NCI-H2029 (cell line): ENCODE measurements at places on chromosomes 3 and 15.

DNA sequence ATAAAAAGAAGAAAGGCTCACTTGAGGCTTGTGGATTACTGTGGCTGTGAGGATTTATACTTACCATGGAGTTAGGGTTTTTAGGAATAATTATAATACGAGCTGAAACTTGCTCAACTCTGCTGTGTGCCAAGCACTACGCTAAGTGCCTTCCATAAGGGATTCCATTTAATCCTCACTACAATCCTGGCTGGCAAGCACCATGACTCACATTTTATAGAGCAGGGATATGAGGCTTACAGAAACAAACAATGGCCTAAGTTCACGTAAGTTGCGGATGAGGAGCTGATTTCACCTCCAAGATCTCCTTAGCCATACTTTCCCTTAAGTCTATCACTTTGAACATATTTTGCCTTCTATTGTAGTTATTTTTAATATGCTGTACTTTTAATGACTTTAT lies 43.9 kb upstream of the ARL8B start:
- DNase-seq, result no peak

DNA sequence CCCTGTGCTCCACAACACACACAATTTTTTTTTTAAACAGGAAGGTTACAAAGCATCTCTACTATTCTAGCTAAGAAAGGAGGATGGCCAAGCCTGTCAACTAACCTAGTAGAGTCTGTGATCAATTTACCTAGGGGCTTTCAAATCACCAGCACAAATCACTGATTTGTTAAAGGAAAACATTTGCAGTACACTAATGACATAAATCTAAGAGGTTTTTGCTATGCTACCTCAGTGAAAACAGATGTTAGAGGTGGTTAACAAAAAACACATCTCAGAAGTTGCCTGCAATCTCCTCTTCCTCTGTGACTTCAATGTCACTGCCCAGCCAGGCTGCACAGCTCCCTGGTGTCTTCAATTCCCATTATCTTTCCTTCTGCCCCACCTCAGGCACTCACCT lies 72.0 kb downstream of the RAD18 start:
- no peak for DNase-seq

GRCh38 chr15:39828374-39828931 lies 45.8 kb upstream of the FSIP1 start:
- DNase-seq, result peak; percentile 27

- DNase-seq, result no peak
Measured at GRCh38 chr3:141405591-141405990, 37.3 kb downstream of the ZBTB38 start.

DNA sequence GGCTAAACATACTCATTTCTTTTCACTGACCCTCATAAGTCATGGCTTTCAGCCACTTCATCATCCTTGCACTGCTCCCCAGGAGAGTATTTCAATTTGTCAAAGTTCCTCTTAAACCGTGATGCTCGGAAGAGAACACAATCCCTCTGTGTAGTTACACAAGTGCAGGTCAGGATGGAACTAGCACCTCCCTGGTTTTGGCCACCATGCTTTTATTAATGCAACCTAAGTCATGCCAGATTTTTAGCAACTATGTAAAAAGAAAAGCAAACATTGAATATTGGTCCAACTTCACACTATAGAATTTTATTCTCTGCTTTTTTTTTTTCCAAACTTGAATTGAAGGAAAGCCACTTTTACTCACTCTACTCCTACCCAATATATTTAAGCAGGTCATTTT lies 45.2 kb downstream of the CNTN6 start:
- no peak for DNase-seq

- DNase-seq, result no peak
Measured at GRCh38 chr3:123547881-123548519, 36.9 kb downstream of the HACD2 start.

GRCh38 chr3:63895422-63896189 lies 16.6 kb downstream of the SCAANT1 start:
- DNase-seq, result no peak

- no peak for DNase-seq
Measured at GRCh38 chr3:118332699-118333098, 701.9 kb downstream of the IGSF11 start.

DNA sequence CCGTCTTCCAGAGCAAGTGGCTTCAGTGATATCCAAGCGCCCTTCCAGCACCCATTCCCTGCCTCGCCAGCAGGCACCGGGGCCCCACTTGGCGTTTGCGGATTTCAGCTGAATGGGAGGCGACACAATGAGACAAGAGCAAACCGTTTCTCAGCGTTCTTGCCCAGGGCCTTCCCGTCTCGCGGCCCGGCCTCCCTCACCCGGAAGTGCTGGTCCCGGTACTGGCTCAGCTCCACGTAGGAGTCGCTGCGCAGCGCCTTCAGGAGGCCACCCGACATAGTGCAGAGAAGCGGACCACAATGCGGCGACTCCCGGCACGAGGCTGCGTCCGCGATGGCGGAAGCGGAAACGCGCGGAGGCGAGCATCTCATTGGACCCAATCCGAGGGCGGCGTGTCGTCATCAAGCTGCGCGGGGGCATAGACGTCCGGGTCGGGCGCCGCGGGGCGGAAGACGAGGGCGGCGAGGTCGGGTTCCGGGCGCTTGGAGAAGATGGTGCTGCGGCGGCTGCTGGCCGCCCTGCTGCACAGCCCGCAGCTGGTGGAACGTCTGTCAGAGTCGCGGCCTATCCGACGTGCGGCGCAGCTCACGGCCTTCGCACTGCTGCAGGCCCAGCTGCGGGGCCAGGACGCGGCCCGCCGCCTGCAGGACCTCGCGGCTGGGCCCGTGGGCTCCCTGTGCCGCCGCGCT lies at the start of gene NCBP2:
NCBP2 (minus strand) TSS at position 303 of the 689 bp plus-strand sequence; CDS start at position 278, 25 bp downstream.
- peak; percentile 97 for DNase-seq

DNA sequence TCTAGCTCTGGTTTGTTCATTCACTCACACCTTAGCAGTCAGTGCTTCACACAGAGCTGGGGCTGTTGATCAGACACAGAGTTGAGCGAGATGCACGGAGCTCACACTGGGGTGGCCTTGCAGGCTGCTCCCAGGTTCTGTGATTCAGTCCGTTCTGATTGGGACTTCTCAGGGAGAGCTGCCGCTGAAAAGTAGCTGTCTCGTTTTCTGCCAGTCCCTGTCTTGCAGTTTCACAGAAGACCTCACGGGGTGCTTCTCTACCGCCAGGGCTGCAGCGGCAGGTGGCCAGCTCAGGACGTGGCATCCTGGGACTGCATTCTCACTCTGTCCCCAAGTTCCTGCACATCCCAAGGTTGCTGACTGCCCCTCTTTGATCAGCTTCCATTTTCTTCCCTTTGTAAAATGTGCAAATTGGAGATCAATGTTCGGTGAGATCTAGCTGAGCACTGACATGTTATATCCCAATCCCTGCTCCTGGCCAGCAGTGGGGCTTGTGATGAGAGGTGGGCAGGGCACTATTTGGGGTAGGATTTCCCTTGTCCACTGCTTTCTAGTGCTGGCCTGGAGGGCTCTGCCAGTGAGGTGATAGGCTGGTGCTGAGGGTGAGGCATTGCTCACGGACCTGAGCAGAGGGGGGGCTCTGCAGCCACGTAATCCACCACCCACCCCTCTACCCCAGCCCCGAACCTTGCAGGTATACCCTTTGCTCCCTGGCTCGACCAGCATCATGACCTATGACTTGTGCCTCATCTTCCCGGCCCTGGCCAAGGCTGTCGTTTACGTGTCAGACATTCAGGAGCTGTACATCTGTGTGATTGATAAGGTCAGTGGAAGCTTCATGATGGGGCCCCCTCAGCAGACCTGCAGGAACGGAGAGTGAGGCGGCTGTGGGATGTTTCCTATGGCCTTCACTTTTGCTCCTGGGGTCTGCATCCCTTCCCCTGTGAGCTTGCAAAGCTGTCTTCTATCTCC lies 5.3 kb upstream of the TXNRD3 start:
- no peak for DNase-seq

DNA sequence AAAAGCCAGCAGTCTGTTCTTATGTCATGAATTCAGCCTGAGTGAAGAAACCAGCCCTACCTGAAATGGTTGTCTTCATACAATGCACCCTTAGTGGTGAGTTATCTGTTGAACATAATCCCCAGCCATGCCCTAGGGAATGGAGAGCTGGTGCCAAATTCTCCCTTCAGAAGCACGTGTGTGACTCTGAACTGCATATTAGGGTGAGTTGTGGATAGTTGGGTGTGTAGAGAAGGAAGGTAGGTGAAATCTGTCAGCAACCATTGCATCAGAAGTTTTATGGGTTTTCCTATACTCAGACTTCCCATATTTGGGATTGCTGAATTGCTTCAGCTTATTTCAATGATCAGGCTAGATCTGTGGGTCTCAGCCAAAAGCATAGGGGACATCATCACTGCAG lies 46.5 kb upstream of the TP63 start:
- no peak for DNase-seq

GRCh38 chr15:43249699-43250203 lies 17.0 kb downstream of the TGM5 start:
- no peak for DNase-seq

- no peak for DNase-seq
Measured at GRCh38 chr3:34024447-34025240, 226.2 kb downstream of the PDCD6IP start.

- no peak for DNase-seq
Measured at GRCh38 chr15:29570121-29570947, 251.9 kb downstream of the TJP1 start.

- DNase-seq, result no peak
Measured at GRCh38 chr3:113005611-113006010, 14.8 kb downstream of the GTPBP8 start.

DNA sequence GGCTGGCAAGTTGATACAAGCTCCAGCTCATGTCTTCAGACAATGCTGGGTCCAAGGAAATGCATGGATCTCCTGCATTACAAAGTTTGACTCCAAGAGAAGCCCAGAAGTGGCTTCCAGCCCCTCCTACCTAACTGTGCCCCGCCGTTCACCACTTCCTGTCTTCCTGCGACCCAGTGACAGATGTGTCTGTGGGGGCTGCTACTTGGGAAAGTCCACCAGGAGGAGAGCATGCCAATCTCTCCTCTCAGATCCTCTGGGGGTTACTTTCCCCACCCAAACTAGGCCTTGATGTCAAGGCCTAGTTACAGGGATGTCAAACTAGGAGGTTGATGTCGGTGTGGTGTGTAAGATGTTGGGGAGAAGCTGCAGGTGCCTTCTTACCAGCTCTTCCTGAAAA lies 133.6 kb upstream of the RASGRP1 start:
- DNase-seq, result no peak

- no peak for DNase-seq
Measured at GRCh38 chr3:50390508-50391224, 31.3 kb upstream of the TMEM115 start.

DNA sequence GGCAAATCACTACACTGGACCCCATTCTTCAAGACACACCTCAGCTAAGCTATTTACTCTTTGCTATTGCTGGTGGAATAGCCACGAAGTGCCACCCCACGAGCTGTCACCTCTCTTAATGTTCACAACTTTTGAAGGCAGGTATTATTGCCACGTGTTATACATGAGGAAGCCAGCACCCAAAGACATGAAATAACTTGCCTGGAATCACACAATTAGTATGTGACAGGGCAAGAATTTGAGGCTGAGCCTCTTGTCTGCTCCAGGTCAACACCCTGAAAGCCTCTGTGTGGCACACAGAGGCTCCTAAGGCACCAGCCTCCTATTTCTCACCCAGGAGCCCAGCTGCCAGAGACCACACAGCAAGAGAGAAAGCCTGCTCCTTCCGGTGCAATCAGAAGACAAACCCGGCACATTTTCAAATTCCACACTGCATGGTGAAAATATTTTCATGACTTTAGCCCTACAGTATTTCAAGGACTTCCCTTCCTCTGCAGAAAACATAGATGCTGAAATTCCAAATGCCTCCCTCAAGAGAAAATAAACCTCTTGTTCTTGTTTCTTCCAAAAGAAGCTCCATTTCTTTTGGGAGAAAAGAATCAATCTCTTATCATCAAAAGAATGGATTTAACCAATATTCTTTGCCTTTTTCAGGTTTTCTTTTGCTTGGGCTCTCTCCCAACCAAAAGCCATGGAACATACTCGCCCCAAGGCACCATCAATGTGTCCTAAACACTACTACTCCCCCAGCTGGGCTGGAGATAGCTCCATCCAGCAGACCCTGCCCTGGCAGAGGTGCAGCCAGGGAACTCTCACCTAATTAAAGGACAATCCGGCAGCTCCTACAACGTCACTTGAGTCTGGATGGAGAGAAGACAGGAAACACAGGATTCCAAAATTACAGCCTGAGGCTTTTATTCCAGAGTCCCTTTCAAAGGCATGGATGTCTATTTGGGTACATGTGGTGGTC lies 84.7 kb upstream of the THBS1 start:
- no peak for DNase-seq

DNA sequence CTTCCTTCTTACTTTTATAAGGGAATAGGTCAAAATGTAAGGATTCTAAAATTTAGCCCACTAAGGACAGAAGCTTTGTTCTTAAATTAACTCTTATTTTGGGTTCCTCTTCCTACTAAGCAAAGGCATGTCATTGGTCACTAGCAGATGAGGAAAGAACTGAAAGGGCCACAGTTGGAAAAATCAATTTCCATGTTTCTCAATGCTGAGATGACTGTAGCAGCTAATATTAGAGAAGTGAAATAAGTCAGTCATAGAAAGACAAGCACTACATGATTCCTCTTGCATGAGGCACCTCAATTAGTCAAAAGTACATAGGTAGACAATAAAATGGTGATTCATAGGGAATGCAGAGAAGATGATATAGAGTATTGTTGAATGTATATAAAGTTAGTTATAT lies 353.7 kb downstream of the RSL24D1 start:
- DNase-seq, result no peak

- DNase-seq, result no peak
Measured at GRCh38 chr3:157128771-157129681, 30.9 kb downstream of the CCNL1 start.

DNA sequence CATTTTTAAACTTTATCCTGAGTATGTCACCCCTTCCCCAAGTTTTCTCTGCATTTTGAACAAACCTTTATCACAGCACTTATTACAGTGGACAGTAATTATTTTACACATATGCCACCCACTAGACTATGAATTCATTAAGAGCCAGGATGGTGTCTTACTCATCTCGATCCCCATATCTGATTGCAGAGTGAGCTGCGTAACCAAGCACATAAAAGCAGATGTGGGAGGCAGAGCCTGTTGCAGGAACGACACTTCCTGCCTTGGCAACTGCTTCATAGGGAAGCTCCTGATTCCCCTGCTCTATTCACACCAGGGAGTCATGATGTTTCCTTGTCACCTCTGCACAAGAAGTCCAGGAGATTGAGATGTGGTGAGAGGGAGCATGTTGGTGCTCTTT lies 91.1 kb downstream of the MINAR1 start:
- no peak for DNase-seq

DNA sequence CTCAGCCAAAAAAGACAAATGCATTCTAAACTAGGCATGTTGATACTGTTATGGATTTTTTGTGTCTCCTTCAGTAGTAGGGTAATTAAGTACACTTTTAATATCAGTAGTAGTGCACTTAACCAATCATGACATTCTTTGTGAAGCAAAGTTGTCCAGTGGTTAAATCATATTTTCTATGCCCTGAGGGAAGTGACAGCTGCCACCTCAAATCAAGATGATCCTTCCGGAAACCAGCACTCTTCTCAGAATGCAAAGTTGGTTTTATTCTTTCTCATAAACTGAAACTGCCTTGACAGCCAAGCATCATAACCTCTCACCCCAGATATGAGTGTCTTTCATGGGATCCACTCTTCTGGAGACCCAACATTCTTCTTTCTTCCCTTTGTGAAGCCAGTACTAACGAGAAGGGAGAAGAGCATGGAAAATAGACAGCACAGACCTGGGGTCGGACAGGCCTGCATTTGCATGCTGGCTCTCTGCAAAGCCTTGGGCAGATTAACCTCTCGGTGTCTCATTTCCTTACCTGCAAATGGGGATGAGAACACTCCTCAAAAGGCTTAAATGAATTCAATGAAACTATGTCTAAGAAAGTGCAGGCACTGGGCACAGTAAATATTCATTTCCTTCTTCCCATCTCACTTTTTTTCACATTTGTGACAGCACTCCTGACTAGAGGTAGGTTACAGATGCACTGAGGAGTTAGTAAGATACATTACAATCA lies 13.2 kb downstream of the AAGAB start:
- no peak for DNase-seq
